CD4-positive, alpha-beta memory T cell (primary cell): ENCODE measurements at places on chromosomes 5 and 9. TPM values are rescaled to one million over a fixed set of nuclear protein-coding genes. Genes with fewer than 3 reads are reported as not detected.

TLX3 gene
- not detected for total RNA-seq

SLC6A18 gene
- not detected for total RNA-seq

GRCh38 chr9:21027295-21027694 is 4.1 kb downstream of the HACD4 start:
- DNase-seq, result no peak

DNA sequence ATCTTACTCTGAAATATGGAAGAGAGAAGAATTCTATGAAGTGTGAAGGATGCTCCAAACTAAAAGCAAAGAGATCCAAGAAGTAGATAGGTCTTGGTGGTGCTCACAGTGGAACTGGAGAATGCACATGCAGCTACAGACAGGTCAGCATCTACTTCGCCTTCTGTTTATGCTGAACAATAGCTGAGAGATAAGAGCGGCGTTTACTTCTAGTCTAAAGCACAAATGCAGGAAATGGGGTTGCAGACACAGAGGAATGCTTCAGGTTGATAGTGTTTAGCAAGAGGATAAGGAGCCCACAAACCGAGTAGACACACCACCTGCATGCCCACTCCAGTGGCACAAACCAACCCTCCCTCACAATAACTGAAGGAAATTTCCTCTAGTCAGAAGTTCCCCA is 180.0 kb upstream of the RGMB start:
- no peak for DNase-seq

GRCh38 chr5:36606036-36606427 is 374 bp upstream of the SLC1A3 start:
- DNase-seq, result no peak

- DNase-seq, result no peak
These were observed 7.1 kb upstream of the EGFL7 start for GRCh38 chr9:136655536-136656182.

DNA sequence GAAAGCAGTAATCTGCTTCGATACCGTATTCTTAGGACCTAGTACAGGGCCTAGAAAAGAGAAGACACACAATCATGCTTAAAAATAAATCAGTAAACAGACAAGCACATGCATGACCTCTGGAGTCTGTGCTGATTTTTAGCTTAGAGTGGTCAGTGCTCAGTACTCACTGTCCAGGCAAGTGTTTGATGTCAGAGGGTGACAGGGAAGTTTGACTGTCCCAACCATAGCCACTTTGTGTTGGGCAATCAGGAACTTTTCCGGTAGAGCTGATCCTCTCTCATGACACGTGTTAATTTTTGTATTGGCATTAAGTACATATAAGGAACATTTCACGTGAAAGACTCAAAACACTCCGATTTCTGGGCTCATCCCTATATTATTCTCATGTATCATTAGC is 464.7 kb upstream of the KLF4 start:
- no peak for DNase-seq

DNA sequence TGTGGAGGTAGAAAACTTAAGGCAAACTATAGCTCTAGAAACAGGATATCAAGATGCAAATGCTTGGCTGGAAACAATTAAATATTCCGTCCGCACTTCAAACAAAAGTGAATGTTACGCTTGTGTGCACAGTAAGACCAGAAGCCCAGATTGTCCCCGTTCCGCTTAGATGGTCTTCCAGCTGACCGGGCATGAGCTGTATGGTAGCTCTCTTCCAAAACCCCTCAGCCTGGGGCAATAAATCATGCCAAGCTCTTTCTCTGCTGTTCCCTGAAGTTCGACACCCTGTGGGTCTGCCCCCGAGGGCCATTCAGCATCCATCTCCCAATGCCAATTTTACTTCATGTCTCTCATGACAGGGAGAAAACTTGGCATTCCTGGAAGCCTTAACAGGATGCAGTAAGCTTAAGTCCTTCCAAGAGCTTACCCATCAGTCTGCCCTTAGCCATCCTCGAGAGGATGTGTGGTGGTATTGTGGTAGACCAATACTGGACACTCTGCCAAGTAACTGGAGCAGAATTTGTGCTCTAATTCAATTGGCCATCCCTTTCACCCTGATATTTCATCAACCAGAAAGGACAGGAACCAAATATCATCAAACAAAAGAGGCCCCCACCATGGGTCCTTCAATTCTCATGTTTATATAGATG is 70.7 kb upstream of the RANBP6 start:
- no peak for DNase-seq

DNA sequence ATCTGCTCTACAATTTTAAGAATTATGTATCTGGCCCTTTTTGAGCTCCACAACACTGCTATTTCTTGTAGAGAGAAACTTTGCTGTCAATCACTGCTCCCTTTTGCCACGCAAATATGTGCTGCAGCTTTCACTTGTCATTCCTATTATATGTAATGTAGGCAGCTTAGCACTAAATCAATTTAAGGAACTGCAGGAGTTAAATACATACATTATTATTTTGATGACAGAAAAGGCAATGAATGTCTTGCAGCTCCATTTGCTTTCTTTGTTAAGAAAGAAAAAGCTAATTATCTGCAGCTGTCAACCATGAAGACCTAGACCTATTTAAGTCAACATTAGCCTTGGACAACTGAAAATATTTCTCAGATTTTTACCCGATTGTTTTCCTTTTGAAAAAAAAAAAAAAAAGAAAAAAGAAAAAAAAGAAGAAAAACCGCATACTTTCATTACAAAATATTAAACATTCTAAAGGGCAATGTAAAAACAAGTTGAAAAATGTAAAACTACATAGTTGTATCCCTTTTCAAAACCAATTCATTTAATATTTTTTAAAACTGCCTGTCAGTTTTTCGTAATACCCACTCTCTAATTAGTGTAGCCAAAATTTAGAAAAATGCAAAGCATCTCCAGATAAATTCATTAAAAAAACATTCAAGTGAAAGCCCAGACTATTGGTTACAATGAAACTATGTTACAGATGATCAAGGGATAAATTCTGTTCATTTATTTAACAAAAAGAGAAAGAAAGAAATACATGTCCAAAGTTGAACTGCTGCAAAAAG is 57.2 kb downstream of the RFX3 start:
- DNase-seq, result no peak
